ENCODE measurements at places on chromosomes 13 and 19.

GRCh38 chr19:2867025-2867991, at the start of gene ZNF556:
Gene ZNF556 (plus strand): TSS chr19:2867335. CDS start chr19:2867422, 87 bp downstream.
- DNase-seq, result peak; percentile 38

GRCh38 chr13:99871249-99871898, 100.2 kb downstream of the ZIC5 start:
- DNase-seq, result peak; percentile 71

- DNase-seq, result no peak
Observed at GRCh38 chr13:34515201-34515600, 426.9 kb upstream of the NBEA start.

DNA sequence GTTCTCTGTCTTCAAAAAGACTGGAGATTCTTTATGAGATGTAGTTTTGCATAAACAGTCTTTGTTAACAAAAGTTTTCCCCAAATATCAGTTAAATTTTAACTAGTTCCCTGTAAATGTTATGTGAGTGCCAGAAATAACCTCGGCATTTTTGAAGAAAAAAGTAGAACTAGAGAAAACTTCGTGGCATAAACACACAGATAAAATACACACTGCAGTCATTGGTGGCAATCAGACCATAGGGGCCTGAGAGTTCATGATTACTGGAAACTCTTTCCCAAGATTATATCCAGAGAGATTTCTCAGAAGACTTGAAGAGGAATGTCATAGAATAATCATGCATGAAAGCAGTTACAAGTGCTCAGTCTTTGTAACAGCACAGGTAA, 190.0 kb downstream of the MZT1 start:
- DNase-seq, result no peak

DNA sequence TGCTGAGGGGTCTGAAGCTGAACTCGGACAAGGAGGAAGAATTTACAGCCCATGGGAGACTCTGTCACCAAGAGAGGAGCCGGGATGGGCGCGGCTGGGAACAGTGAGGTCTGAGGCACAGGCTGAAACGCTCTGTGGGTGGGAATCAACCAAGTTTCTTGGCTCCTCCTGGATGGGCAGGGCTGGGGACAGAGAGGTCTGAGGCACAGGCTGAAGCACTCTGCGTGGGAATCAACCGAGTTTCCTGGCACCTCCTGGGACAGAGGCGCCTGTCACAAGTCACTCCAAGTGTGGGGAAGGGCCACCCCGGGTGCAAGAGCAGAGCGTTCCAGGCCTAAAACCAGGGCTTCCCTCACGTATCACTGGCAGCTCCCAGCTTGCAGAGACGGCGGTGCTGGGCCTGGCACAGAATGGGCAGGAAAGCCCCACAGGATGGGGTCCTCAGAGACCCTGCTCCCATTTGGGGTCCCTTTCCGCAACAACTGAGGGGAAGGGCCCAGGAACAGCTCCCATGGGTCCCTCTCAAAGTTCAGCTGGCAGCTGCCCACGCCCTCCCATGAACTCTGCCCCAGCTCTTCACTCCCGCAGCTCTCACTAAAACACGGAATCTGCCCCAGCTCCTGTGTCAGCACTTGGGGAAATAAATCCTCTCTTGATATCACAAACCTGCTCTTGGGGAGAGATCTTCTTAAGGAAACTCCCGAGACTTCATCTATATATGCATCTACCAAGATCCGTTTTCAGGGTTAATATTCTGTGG, 18.5 kb downstream of the AP3D1 start:
- no peak for DNase-seq

DNA sequence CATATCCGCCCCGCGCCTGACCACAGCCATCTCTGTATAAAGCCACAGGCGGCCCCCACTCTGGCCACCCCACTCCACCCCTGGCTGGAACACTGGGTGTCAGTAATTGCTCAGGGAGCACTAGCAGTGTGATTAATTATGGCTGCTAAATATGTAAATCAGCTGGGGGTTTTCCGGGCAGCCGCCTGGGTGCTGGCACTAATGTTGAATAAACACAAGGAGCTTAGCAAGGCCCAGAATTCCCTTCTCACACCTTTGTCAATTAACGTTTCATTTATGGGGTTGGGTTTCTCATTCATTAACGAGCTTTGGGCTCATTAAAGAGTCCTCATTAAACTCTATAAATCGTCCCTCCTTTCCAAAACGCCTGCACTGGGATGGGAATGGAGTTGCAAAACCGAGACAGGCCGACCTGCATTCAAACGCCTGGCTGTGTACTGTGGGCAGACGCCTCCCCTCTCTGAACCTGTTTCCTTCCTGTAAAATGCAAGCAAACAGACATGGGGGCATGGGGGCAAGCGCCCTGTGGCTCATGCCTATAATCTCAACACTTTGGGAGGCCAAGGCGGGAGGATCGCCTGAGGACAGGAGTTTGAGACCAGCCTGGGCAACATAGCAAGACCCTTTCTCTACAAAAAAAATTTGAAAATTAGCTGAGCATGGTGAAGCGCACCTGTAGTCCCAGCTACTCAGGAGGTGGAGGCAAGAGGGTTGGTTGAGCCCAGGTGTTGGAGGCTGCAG, 17.7 kb upstream of the OLFM2 start:
- no peak for DNase-seq

DNA sequence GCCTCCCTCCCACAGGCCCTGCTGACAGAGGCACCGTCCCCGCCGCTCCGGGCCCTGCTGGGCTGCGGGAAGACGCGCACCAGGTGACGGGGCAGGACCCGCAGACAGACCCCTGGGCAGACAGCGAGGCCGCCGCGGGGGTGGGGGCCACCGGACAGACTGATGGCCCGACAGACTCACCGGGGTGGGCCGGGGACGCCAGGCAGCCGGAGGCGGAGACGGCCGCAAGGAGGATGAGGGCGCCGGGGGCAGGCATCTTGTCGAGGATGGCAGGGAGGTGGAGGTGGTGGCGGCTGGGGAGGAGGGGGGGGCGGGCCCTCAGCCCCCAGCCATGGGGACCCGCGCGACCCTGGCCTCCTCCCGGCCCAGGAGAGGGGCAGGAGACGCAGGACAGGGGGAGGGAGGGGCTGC, 309 bp downstream of the LMTK3 start:
- DNase-seq, result no peak

DNA sequence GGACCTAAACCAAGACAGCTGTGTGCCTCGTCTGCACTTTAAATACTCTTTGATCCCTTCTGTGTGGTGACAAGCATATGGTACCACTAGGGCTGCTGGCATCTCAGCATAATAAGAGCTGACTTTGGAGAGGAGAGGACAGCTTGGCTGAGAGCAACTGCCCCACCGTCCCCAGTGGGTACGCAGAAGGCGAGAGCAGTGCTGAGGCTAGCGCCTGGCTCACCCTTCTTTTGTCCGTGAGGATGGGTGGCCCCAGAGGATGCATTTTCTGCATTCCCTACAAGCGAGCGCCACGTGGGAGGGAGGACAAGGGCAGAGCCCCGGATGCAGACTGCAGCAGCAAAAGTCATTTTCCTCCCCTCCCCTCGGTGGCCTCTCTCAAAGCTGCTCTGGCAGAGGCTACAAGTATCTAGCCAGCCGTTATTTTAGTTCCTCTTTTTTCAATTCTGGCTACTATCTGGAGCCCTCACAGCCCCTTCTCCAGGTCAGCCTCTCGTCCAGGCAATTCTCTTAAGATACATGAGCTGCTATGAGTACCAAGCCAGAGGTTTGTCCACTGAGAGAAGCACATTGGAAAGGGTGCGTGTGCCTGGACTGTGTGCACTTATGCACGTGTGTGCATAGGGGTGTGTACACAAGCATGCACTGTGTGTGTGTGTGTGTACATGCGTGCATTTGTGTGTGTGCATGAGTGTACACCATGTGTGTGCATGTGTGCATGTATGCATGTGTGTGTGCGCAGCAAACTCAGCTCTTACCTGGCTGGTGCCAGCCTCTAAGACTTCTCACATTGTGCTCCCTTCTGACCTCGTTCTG, 51.3 kb downstream of the RAB20 start:
- no peak for DNase-seq

DNA sequence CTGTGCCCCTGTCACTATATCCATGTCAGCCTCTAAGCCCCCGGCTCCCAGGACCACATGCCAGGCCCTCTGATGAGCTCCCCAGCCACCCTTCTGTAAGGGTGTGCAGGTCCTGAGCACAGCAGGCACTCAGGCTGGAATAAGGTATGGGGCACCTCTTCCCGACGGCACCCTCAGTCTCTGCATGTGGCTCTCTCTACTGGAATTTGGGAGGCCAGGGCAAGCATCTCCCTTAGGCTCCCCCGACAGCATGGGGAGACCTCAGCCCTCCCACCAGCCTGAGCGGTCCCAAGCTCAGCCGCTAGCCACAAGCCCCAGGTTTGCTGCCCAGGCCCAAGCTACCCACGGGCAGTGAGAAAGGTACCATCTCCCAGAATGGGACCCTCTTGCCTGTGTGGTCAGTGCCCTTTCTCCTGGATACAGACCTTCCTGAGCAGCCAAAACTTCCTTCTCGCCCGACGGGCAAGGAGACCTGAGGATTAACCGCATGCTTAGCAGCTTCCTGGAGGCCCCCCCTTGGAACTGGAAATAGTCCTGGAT, 22.5 kb upstream of the C19orf12 start:
- no peak for DNase-seq
